ENCODE measurements at places on chromosomes 4 and X.

GRCh38 chr4:113750734-113751133 is 10.8 kb downstream of the CAMK2D start:
- no peak for DNase-seq

- DNase-seq, result no peak
These were observed 73.4 kb upstream of the TTC29 start for GRCh38 chr4:147019091-147019490.

GRCh38 chrX:150692296-150692695 is 900 bp upstream of the MTMR1 start:
- no peak for DNase-seq

DNA sequence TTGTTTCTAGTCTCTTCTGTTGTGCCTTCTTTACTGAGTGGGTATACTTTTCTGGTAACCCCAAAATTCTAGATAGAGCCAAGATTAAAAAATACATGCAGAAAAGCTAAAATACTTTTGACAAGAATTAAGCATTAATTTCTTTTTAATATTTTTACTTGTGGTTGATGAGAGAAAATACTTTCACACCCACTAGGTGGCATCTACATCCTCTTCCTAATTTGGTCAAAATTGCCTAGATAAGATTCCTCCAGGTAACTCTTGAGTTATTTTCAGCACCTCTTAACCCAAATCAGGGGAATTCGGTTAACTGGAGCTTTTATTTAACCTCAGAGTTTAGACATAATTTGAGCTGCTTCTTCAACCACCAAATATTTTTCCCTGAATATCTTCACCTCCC is 28.4 kb upstream of the COX7B2 start:
- no peak for DNase-seq

- DNase-seq, result no peak
These were observed 392.8 kb downstream of the RAPGEF2 start for GRCh38 chr4:159495515-159496236.

DNA sequence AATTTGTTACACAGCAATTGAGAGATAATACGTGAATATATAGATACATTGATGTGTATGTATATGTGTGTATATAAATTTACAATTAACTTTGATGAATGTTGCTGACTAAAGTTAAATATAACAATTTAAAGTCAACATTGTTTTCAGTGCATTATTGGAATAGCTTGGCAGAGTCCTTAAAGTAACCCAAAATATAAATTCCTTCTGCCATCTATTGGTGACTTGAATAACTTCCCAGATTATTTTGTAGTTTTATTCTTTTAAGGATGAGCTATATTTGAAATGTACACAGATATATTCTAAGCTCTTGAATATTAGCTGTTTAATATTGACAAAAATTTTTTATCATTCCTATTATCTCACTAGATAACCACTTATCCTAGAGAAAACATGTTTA is 298.2 kb upstream of the FSTL5 start:
- no peak for DNase-seq

DNA sequence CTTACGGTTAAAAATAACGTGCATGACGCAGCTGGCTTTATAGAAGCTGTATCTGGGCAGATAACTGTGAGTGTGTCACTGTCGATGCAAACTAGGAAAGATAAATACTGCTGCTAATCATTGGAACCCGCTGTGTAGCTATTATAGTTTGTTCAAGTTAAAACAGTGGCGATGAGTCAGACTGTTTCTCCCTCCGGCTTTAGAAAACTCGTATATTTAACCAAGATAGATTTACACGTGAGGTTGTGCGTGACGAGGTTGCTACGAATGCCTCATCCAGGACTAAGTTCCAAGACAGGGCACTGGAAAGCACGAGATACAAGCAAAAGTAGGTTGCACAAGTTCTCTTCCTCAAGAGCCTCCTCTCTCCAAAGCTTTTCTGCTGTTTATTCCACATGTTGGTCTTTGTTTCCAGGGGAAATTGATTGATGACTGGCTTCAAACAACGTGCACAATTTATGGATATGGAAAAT is 270.7 kb downstream of the FBXW7 start:
- DNase-seq, result no peak

GRCh38 chr4:10403633-10404445 is 53.4 kb downstream of the ZNF518B start:
- DNase-seq, result no peak

DNA sequence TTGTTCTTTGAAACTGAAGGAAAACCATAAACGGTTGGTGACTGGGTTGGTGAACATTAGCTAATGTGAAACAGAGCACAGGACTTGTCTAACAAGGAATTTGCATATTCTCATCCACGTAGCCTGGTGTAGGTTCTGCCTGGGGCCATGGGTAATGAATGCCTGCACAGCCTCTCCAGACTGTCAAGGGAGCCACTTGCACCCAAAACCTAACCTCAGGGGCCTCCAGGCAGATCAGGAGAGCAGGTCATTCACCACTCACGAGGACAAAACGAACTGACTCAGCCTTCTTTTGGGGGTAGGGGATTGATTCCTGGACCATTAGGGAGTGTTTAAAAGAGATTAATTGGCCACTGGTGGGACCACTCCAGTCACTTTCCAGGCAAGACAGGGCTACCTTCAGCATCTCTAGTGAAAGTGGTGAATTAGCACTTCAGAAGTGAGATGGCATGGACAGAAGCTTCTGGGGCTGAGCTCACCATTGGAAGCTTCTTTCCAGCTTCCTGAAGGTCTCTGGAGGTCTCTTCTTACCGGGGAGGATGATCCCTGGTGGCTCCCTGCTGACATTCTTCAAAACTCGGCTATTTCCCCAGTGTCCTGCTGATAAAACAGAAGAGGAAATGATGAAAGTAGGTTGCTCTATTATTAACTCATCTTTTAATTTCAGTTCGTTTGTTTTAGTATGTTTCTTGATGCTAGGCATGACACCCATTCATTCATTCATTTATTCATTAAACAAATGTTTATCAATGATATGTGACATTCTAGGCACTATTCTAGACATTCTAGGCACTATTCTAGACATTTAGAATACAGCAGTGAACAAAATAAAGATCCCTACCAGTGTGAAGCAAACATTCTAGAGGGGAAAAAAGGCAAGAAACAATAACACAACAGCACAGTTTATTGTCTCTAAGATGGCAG is 104.5 kb upstream of the LNX1 start:
- no peak for DNase-seq

GRCh38 chr4:2484993-2485392 is 16.1 kb downstream of the RNF4 start:
- no peak for DNase-seq

DNA sequence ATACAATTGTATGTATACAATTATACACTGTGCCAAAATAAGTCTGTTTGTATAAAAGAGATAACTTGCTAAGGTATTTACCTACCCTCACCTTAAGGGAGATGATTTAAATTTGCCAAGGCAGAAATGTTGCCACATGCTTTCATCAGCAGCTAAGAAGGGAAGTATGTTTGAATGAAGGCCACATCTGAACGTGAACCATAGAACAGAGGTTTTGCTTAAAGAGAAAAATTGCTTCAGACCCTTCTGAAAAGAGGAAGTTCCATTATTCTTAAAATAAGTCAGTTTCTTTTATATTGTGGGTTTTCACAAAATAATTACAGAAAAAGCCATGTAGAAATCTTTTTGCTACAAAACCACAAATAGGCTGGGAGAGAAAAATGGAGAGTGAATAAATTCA is 621.5 kb upstream of the HTR2C start:
- DNase-seq, result no peak

- no peak for DNase-seq
These were observed 37.6 kb downstream of the HTRA3 start for GRCh38 chr4:8307121-8307520.

- DNase-seq, result no peak
These were observed 52.1 kb upstream of the LHFPL1 start for GRCh38 chrX:112731793-112732192.

DNA sequence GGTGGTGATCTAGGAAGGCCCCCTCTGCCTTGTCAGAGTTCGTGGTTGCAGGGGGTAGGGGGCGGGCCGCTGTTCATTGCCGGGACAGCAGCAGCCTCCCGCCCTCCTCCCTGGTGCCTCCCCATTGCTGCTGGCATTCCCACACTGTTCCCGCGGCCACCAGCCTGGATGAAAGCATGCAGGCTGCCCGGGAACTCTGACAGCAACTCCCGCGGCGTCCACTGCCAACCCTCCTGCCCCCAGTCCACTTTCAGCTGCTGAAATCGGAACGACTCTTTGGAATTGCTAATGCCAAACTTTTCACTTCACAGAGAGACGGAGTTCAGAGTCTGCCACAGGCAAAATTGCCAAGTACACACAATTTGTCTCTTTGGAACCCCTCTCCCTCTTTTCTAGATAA is 121.9 kb downstream of the BEND2 start:
- no peak for DNase-seq

- DNase-seq, result no peak
These were observed 90.1 kb downstream of the IRF2 start for GRCh38 chr4:184384056-184384809.

DNA sequence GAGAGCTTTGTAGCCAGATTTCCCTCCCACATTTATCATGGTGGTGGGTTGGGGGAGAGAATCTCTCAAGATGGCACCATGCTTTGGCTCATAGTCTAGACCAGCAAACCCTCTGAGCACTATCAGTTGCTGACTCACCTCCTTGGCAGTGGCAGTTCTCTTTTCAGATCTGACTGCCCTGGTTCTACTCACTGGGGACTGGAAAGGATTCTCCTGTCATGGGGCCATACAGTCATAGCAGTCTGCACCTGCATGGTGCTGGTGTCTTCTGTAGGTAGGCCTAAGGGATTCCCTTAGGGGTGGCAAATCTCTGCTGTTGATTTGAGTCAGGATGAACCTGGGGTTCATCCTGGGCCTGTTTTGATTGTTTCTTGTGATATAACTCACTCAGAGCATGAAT is 2.6 kb downstream of the TEX13B start:
- no peak for DNase-seq

GRCh38 chr4:138945401-138945800 is 70.2 kb upstream of the NOCT start:
- no peak for DNase-seq

GRCh38 chrX:101164766-101165590 is 54.6 kb upstream of the DRP2 start:
- DNase-seq, result no peak

DNA sequence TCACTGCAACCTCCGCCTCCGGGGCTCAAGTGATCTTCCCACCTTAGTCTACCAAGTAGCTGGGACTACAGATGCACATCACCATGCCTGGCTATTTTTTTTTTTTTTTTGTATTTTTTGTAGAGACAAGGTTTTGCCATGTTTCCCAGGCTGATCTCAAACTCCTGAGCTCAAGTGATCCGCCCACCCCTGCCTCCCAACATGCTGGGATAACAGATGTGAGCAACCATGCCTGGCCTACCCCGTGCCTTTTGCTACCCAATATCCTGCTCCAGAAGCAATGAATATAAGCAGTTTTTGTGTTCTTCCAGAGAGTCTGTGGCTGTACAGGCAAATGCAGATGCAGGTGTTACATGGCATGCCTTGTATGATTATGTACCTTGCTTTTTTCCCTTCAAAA is 50.5 kb downstream of the TBC1D14 start:
- DNase-seq, result no peak

GRCh38 chrX:120450163-120450562 is 18.9 kb downstream of the LAMP2 start:
- DNase-seq, result no peak

DNA sequence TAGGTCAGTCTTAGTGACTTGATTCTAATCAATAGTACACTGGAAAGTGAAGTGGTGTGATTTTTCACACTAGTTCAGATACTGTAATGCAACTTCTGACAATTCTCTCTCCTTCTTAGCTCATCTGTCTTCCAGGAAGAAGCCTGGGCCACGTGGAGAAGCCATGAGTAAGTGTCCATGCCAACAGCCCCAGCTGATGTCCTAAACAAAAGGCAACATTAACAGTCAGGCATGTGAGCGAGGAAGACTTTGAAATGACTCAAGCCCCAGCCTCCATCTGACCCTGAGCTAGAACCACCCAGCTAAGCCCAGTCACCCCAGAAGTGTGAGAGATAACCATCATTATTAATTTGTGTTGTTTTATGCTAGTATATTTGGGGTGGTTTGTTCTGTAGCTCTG is 115.7 kb upstream of the MAGEB16 start:
- DNase-seq, result no peak

- DNase-seq, result no peak
These were observed 2.5 kb downstream of the FGF5 start for GRCh38 chr4:80268936-80269335.

- no peak for DNase-seq
These were observed 64.8 kb downstream of the TAB3 start for GRCh38 chrX:30824275-30824674.

- DNase-seq, result no peak
These were observed 376 bp upstream of the C4orf36 start for GRCh38 chr4:86892636-86892960.

DNA sequence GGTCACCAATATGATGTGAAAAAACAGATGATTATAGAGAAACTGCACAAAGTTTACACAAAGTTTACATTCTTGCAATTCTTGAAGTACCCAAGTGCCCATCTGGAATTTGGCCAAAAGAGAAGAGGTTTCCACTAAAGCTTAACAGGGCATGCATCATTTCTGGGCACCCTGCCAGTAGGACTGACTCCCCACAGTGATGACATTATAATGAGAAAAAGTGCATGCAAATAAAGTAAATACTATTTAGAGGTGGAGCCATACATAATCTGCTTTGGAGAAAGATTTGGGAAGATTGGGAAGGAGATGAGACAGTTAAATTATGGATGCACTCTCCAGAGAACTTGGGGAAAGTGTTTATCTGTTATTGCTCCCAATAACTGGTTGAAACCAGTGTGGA is 93.7 kb upstream of the TRPC3 start:
- no peak for DNase-seq

- DNase-seq, result no peak
These were observed 16.6 kb downstream of the DKC1 start for GRCh38 chrX:154779261-154779660.

DNA sequence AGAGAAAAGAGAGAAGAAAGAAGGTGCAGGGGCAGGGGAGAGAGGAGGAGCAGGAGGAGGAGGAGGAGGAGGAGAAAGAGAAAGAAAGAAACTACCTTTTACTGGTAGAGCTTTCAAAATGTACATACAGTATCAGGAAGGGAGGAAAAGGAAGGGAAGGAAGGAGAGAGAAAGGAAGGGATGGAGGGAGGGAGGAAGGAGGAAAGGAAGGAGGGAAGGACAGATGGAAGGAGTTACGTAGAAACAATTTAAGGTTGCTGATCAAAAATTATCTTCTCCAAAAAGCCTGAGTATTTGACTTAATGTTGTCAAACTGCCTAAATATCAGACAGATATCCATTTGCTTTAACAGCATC is 13.4 kb downstream of the TBC1D9 start:
- no peak for DNase-seq

GRCh38 chr4:180164799-180165198 is 2078.4 kb upstream of the TENM3 start:
- DNase-seq, result no peak

GRCh38 chr4:153427363-153428071 is 38.6 kb upstream of the TMEM131L start:
- no peak for DNase-seq

DNA sequence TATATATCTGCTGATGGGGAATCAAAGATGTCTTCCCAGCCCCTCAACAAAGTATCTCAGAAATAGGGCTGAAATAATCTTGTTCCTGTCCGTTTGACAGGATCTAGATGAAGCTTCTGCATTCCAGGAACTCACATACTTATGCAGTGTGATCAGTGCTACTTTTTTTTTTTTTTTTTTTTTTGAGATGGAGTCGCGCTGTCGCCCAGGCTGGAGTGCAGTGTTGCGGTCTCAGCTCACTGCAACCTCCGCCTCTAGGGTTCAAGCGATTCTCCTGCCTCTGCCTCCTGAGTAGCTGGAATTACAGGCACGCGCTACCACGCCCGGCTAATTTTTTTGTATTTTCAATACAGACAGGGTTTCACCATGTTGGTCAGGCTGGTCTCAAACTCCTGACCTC is 36.4 kb downstream of the DHX15 start:
- DNase-seq, result no peak

- DNase-seq, result no peak
These were observed 30.4 kb downstream of the GNL3L start for GRCh38 chrX:54560411-54560810.
